Prostate gland (tissue), 2 donors: ENCODE measurements at places on chromosomes 2 and 18.

DNA sequence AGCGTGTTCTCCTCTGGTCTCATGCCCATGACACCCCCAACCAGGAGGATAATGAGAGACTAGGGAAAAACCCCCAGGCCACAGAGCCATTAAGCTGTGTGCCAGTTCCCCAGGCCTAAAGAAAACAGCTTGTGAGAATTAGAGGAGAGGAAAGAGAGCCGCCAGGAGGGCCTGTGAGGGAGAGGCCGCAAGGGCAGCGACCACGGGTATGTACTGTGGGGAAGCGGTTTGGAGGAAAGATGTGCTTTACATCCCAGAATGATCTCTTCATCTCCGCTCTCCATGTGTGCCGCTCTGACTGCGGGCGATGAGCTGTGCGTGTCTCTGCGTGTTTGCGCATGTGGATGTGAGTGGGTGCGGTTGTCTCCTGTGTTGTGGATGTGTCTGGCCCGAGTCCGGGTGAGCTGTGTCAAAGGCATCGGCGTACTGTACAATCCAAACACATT lies 82.9 kb downstream of the DYSF start:
- DNase-seq: no peak
- no peaks in the 10 kb centered on the region for H3K36me3 ChIP-seq
- no peak overlapping the region for H3K4me3 ChIP-seq
- no peaks in the 10 kb centered on the region for H3K27me3 ChIP-seq
- H3K27ac ChIP-seq: no peak overlapping the region
- H3K4me1 ChIP-seq: no peaks in the 10 kb centered on the region

GRCh38 chr2:128166746-128167353 lies 75.8 kb downstream of the UGGT1 start:
- no peaks in the 10 kb centered on the region for H3K27me3 ChIP-seq

DNA sequence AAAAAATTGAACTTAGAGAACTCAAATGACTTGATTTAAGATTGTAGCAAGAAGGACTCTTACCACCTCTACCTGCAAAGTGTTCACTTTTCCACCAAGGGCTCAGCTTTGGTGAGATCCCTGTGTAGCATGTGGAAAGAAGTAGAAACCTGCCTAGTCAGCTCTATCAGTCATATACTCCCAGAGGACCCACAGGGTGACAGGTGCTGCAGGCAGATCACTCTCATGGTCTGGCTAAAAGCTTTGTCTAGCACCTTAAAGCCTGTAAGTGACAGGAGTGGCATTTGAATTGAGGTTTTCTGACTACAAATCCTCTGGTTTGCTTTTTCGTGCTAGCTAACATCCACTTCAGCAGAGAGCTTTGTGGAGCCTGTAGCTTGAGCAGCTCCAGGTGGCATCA lies 18.7 kb upstream of the NEMP2 start:
- no peak overlapping the region for H3K27ac ChIP-seq
- H3K4me1 ChIP-seq: no peaks in the 10 kb centered on the region

- H3K27me3 ChIP-seq: no peaks in the 10 kb centered on the region
- DNase-seq: no peak
- no peak overlapping the region for H3K27ac ChIP-seq
- no peaks in the 10 kb centered on the region for H3K36me3 ChIP-seq
- no peaks in the 10 kb centered on the region for H3K4me1 ChIP-seq
These were observed 200.0 kb downstream of the PIK3C3 start for GRCh38 chr18:42155024-42155423.

DNA sequence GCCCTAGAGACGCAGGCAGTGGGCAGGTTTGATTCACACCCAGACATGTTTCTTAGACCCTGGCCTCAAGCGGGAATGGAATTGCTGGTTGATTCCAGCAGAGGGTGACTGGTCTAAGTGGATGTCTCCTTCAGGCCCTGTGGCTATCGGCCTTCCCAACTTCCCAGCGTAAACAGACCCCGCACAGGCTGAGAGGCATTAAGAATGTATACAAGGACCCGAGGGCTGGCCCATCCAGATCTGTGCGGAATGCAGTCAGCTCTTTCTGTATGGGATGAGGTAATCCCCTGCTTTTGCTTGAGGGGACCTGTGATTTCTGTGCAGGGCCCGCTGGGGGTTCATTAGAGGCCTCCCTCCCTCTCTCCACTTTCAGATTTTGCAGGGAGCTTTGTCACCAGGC lies 6.5 kb downstream of the ACKR3 start:
- no peaks in the 10 kb centered on the region for H3K4me1 ChIP-seq
- H3K27me3 ChIP-seq: no peaks in the 10 kb centered on the region
- DNase-seq: no peak
- no peak overlapping the region for H3K27ac ChIP-seq
- no peaks in the 10 kb centered on the region for H3K36me3 ChIP-seq
- H3K4me3 ChIP-seq: no peak overlapping the region

- peak overlapping the region; percentile 76 for H3K27ac ChIP-seq
- H3K27me3 ChIP-seq: no peaks in the 10 kb centered on the region
- no peak overlapping the region for H3K4me3 ChIP-seq
- H3K4me1 ChIP-seq: peaks cover 12% of the 10 kb centered on the region
- no peak for DNase-seq
These were observed 16.7 kb upstream of the ADI1 start for GRCh38 chr2:3535794-3536681.

GRCh38 chr2:108621687-108622681 lies 87.7 kb downstream of the LIMS1 start:
- no peaks in the 10 kb centered on the region for H3K27me3 ChIP-seq
- H3K27ac ChIP-seq: peak overlapping the region; percentile 13
- H3K4me3 ChIP-seq: no peak overlapping the region
- no peaks in the 10 kb centered on the region for H3K4me1 ChIP-seq

GRCh38 chr2:60547841-60548240 lies 5.6 kb downstream of the BCL11A start:
- no peak overlapping the region for H3K4me3 ChIP-seq
- no peaks in the 10 kb centered on the region for H3K36me3 ChIP-seq
- H3K4me1 ChIP-seq: no peaks in the 10 kb centered on the region
- peak overlapping the region; percentile 81 for H3K27ac ChIP-seq
- no peaks in the 10 kb centered on the region for H3K27me3 ChIP-seq

GRCh38 chr2:199806179-199806578 lies 44.8 kb downstream of the FTCDNL1 start:
- peak overlapping the region; percentile 35 for H3K27ac ChIP-seq
- H3K4me3 ChIP-seq: no peak overlapping the region
- no peaks in the 10 kb centered on the region for H3K4me1 ChIP-seq
- H3K27me3 ChIP-seq: no peaks in the 10 kb centered on the region
- DNase-seq: peak; percentile 33
- no peaks in the 10 kb centered on the region for H3K36me3 ChIP-seq

- H3K4me3 ChIP-seq: no peak overlapping the region
- no peaks in the 10 kb centered on the region for H3K4me1 ChIP-seq
- DNase-seq: no peak
These were observed 220.9 kb downstream of the ATAD2B start for GRCh38 chr2:23705771-23706612.

GRCh38 chr2:32904751-32905150 lies 42.0 kb upstream of the LTBP1 start:
- H3K4me1 ChIP-seq: no peaks in the 10 kb centered on the region
- DNase-seq: no peak
- H3K27ac ChIP-seq: no peak overlapping the region
- no peak overlapping the region for H3K4me3 ChIP-seq
- H3K36me3 ChIP-seq: no peaks in the 10 kb centered on the region
- H3K27me3 ChIP-seq: no peaks in the 10 kb centered on the region

DNA sequence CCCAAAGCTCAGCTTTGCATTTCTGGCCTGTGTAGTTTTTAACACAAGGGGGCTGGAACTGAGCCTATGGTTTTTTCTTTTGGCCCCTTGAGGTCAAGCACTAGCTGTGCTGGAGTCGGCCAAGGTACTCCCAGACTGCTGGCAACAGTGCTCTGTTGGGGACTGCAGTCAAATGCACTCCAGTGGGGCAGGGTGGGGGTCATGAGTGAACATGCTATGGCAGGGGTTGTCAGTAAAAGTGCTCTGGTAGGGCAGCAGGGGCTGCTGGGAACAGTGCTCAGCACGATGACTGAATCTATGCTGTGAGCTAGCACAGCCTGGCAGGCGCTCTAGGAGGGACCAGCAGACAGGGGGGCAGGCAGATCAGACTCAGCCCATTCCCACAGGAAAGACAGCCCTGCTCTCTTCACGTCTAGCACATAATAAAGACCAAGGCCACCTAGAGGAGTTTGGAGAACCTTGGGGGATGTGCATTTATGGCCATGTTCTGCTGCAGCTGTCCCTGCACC lies 55.0 kb upstream of the CERS6 start:
- no peak for DNase-seq
- no peak overlapping the region for H3K27ac ChIP-seq
- no peaks in the 10 kb centered on the region for H3K27me3 ChIP-seq
- H3K36me3 ChIP-seq: no peaks in the 10 kb centered on the region

DNA sequence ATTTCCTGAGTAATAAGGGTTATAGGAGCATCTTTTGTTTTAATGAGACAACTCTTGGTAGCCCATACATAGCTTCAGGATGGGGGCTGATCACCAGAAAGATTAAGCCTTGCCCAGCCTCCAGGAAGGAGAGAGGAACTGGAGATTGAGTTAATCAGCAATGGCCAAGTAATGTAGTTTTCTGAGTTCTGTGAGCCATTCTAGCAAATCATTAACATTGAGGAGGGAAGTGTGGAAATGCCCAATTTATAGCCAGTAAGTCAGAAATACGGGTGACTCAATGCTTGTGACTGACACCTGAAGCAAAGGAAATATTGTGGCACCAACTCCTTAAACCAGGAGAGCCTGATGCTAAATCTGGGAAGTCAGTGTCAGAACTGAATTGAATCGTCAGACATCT lies 205.1 kb upstream of the SRD5A2 start:
- H3K4me1 ChIP-seq: no peaks in the 10 kb centered on the region
- no peaks in the 10 kb centered on the region for H3K36me3 ChIP-seq
- H3K4me3 ChIP-seq: no peak overlapping the region
- DNase-seq: no peak
- no peak overlapping the region for H3K27ac ChIP-seq

- no peaks in the 10 kb centered on the region for H3K27me3 ChIP-seq
- no peaks in the 10 kb centered on the region for H3K36me3 ChIP-seq
- no peak overlapping the region for H3K27ac ChIP-seq
These were observed 182.4 kb downstream of the CELF4 start for GRCh38 chr18:37383036-37383785.

- H3K4me3 ChIP-seq: no peak overlapping the region
- peaks cover 11% of the 10 kb centered on the region for H3K4me1 ChIP-seq
- peak overlapping the region; percentile 99 for H3K27ac ChIP-seq
These were observed 1.5 kb downstream of the ZFAND2B start for GRCh38 chr2:219207884-219208740.

GRCh38 chr2:191739194-191739593 lies 61.3 kb downstream of the NABP1 start:
- no peak overlapping the region for H3K4me3 ChIP-seq
- no peaks in the 10 kb centered on the region for H3K27me3 ChIP-seq
- DNase-seq: no peak
- no peak overlapping the region for H3K27ac ChIP-seq
- H3K36me3 ChIP-seq: no peaks in the 10 kb centered on the region

- no peak overlapping the region for H3K27ac ChIP-seq
- DNase-seq: no peak
- H3K4me3 ChIP-seq: no peak overlapping the region
- H3K4me1 ChIP-seq: no peaks in the 10 kb centered on the region
- H3K27me3 ChIP-seq: no peaks in the 10 kb centered on the region
These were observed 7.4 kb upstream of the NRBP1 start for GRCh38 chr2:27420996-27421395.

DNA sequence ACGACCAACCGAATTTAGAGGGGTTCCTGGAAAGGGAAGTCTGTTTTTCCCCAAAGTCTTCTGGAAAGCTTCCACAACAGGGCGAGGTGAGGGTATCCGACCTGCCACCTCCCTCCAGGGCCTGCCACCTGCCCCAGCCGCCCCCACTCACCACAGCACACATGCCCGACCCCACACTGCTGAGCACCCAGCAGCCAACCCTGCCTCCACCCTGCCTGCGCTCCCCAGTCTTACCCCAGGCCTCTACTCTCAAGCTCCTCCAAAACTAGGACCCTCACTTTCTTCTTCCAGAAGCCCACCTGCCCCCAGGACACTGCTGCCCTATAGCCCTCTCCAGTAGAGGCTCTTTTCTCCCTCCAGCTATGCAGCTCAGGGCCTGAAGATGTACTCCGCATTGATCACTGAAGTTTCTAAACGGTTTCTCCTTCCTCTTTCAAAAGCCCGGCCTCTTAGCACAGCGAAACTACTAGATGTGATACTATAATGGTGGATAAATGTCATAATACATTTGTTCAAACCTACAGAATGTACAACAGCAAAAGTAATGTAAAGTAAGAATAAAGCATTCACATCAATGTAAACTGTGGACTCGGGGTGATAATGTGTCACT lies 128.8 kb upstream of the SLC1A4 start:
- H3K36me3 ChIP-seq: no peaks in the 10 kb centered on the region
- H3K4me3 ChIP-seq: no peak overlapping the region
- peak overlapping the region; percentile 75 for H3K27ac ChIP-seq
- H3K4me1 ChIP-seq: peaks cover 8% of the 10 kb centered on the region
- H3K27me3 ChIP-seq: no peaks in the 10 kb centered on the region

DNA sequence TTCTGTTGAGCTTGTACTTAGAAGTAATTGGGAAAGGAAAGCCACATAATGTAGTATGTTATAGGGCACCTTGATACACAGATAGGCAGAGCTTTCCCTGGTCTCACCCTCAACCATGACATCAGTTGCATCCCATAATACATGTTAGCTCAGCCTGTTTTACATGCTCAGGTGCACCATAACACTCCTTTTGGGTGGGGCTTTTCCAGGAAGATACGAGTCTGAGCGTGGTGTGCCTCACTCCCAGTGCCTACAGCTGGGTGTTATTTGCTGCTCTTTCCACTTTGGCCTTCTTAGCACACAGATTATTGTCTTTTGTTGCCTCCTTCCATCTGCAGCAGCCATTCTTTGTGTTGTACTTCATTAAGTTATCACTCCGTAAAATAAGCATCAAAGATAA lies 11.9 kb downstream of the TTC39C start:
- no peak overlapping the region for H3K4me3 ChIP-seq
- H3K27me3 ChIP-seq: no peaks in the 10 kb centered on the region
- no peak overlapping the region for H3K27ac ChIP-seq
- no peak for DNase-seq

- no peak overlapping the region for H3K27ac ChIP-seq
- no peaks in the 10 kb centered on the region for H3K36me3 ChIP-seq
- H3K4me3 ChIP-seq: no peak overlapping the region
- no peak for DNase-seq
- no peaks in the 10 kb centered on the region for H3K27me3 ChIP-seq
These were observed 87.1 kb upstream of the ZNF397 start for GRCh38 chr18:35153609-35154272.

DNA sequence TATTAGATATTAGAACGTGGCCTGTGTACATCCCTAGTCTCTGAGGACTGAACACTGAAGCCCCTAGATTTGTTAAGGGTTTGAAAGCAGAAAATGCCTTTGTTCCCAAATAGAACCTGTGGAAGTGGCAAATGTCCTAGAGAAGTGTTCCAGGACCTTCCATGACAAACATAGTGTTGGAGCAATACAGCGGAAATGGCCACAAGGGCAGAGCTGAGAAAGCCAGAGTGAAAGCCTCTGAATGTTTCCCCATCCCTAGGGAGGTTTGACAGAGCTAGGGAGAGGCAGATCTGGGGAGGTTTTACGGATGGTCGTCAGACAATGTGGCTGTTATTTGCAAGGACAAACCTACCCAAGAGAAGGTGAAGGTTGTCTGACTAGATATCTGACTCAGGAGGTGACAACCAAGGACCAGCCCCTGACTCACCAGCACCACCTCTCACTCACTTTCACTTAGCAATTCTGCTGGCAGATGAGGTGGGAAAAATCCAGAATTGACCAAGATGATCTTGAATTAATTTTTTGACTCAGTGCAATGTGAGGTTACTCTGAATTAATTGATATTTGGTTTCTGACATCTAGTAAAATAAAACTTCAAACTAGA lies 24.1 kb downstream of the RBM43 start:
- no peaks in the 10 kb centered on the region for H3K27me3 ChIP-seq
- DNase-seq: no peak
- no peak overlapping the region for H3K4me3 ChIP-seq
- no peak overlapping the region for H3K27ac ChIP-seq
- H3K4me1 ChIP-seq: no peaks in the 10 kb centered on the region
- no peaks in the 10 kb centered on the region for H3K36me3 ChIP-seq
